ENCODE measurements at places on chromosomes 12 and 14. TPM values are rescaled to one million over a fixed set of nuclear protein-coding genes. Genes with fewer than 3 reads are reported as not detected.

- H3K27ac ChIP-seq, result no peak overlapping the region
- H3K36me3 ChIP-seq, result no peaks in the 10 kb centered on the region
- no peak for DNase-seq
- no peaks in the 10 kb centered on the region for H3K27me3 ChIP-seq
- H3K4me1 ChIP-seq, result no peaks in the 10 kb centered on the region
Measured at GRCh38 chr12:77308056-77308455, 242.7 kb upstream of the E2F7 start.

- DNase-seq, result peak; percentile 25
- no peaks in the 10 kb centered on the region for H3K27me3 ChIP-seq
- no peaks in the 10 kb centered on the region for H3K4me1 ChIP-seq
- no peak overlapping the region for H3K4me3 ChIP-seq
- no peaks in the 10 kb centered on the region for H3K36me3 ChIP-seq
- no peak overlapping the region for H3K27ac ChIP-seq
Measured at GRCh38 chr14:94679937-94680861, 68.0 kb downstream of the SERPINA3 start.

DNA sequence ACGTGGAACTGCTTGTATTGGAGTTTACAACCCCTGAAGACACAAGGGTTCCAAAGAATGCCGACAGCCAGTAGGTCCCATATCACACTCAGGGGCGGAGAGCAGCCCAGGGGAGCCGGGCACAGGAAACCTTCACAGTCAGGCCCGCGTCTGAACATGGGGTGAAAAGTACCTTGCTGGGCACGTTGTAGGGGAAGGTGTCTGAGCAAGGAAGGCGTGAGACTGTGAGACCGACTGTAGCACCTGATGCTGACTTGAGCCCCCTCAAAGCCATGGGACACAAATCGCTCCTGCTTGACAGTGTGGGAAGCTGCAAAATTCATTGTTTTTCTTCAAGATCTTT is 14.7 kb downstream of the RIMBP2 start:
- no peaks in the 10 kb centered on the region for H3K27me3 ChIP-seq
- DNase-seq, result no peak
- H3K27ac ChIP-seq, result no peak overlapping the region
- H3K4me3 ChIP-seq, result no peak overlapping the region
- no peaks in the 10 kb centered on the region for H3K4me1 ChIP-seq

DNA sequence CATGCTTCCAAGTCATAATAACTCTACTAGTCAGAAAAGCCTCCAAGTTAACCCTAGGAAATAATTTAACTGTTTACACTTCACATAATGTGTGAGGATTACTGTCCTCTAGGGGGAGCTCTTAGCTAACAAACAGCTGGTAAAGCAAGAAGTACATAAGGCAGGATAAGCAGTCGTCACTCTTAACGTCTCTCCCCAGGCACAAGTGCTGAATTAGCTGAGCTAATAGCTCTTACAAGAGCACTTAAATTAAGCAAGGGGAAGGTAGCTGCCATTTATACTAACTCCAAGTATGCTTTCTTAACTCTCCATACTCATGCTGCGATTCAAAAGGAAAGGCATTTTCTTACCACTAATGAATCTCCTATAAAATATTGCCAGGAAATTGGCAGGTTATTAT is 79.3 kb upstream of the TSPAN11 start:
- no peak for DNase-seq
- H3K27me3 ChIP-seq, result no peaks in the 10 kb centered on the region
- H3K27ac ChIP-seq, result no peak overlapping the region
- no peak overlapping the region for H3K4me3 ChIP-seq
- no peaks in the 10 kb centered on the region for H3K36me3 ChIP-seq

Gene PAPLN
- 32.6 TPM for total RNA-seq

Gene FANCM
- total RNA-seq, result 25.7 TPM
